ENCODE measurements at places on chromosomes 11 and 22.

DNA sequence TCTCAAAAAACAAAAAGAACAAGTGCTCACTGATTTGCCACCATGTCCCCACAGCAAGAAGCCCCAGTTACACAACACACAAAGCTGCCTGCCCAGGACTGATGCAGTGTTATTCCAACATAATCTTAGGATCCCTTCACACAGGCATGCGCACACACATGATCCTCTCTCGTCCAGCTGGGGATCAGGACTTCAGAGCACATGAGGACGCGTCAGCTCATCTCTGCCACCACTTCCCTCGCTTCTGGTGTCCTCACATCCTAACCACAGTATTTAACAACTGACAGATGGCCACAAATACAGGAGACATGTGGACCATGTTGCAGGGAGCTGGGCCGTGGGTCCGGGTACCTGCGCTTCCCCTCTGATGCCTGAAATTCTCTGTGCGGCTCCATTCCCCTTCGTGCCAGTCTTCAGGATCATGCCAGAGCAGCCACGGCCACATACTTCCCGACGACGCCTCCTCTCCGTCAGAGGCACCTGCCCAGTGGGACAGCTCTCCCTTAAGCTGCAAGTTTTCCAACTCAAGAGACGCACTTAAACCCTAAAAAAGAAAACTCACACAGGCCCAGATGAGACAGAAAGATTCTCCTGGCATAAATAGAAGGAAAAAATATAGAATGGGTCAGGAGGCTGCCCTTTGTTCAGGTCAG is 68.3 kb downstream of the PACSIN2 start:
- DNase-seq, result no peak

- no peak for DNase-seq
Observed at GRCh38 chr11:11482730-11483129, 129.7 kb upstream of the CSNK2A3 start.

GRCh38 chr22:42461511-42461910 is 29.3 kb upstream of the NFAM1 start:
- no peak for DNase-seq

- DNase-seq, result no peak
Observed at GRCh38 chr22:23718371-23719165, 27.8 kb downstream of the RGL4 start.

GRCh38 chr11:113591117-113591516 is 115.0 kb downstream of the TMPRSS5 start:
- no peak for DNase-seq

- DNase-seq, result no peak
Observed at GRCh38 chr11:3087373-3087772, 30.1 kb upstream of the CARS1 start.

DNA sequence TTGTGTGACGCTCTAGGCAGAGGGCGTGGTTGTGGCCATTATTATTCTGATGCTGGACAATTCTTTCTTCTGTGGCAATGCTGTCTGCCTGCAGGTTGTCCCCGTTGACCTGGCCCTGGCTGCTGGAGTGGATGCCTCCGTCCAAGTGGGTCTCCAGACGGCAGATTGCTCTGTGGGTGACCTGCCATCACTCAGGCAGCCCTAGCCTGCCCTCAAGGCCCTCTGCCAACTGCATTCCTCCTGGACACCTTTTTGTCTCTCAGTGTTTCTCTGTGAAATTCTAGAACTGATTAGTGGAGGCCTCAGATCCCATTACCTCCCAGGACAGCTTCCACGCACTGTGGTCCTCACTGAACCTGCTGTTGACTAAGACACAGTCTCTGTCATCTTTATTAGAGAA is 86.7 kb downstream of the TBC1D22A start:
- no peak for DNase-seq

- no peak for DNase-seq
Observed at GRCh38 chr11:30016588-30017363, at the start of gene KCNA4. TSS of gene KCNA4 (minus strand) at chr11:30017030. CDS start at chr11:30012678, 4,352 bp downstream.

DNA sequence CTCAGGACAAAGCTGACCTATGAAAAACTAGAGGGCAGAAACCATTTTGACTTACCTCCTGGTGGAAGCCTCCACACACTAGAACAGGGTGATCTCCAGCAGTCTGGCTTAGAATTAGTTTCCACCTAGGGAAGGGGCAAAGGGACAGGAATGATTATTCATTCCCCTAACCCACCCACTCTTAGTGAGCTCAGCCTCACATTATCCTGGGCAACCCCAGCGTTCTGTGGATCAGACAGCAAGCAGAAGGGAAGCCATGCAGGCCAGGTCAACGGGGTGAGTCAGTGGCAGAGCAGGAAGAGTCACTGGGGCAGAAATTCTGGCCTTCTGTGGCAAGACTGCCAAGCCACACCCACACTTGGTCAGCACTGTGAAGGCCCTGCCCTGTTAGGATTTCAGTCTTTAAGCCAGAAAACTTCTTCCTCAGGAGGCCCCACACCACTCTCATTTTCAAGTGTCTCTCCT is 10.5 kb downstream of the NUMA1 start:
- DNase-seq, result no peak

DNA sequence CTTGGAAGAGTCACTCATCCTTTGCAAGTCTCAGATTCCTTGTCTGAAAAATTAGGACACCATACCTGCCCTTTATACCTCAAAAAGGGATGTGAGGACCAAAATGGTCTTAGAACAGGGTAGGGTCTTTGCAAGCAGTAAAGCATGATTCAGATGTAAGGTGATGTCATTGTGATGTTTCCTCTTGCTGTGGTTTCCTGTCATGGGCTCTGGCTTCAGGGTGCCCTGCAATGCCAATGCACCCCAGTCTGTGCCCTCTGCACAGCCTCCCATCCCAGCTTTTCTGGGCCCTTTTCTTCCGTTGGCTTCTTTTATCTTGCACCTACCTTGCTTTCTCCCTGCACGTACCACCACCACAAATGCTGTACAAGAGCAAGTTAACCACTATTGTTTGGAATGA is 87.8 kb upstream of the NNMT start:
- DNase-seq, result no peak

DNA sequence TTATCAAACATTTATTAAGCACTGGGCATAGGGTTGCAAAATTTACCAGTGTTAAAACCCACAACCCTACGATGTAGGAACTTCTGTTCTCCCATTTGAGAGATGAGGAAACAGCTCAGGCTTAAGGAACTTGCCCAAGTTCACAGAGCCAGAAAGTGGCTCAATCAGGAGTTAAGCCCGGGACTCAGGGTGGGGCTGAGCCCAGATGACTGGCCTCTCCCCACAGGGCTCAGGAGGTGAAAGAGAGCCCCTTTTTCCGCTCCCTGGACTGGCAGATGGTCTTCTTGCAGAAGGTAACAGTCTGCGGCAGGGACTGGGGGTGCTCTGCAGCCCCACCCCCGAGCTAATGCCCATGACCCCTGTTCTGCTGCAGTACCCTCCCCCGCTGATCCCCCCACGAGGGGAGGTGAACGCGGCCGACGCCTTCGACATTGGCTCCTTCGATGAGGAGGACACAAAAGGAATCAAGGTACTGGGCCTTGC is 5.6 kb upstream of the ANKRD13D start:
- DNase-seq, result no peak

DNA sequence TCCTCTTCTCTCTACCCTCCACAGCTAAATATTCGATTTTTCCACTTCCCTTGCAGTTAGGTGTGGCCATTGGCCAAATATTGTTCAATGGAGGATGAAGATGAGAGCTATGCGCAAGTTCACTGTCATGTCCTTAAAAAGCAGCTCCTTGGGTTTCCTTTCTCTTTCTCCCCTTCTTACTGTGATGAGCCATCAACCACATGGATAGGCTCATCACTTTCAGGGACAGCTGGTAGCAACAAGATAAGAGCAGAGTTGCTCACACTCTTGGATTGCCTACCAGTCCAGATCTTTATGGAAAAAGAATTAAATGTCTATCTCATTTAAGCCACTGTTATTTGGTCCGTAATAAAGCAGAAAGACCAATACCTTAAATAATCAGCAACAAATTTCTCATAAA is 377.0 kb downstream of the DDX10 start:
- no peak for DNase-seq

- DNase-seq, result no peak
Observed at GRCh38 chr11:29005401-29005980, 897.3 kb downstream of the METTL15 start.

DNA sequence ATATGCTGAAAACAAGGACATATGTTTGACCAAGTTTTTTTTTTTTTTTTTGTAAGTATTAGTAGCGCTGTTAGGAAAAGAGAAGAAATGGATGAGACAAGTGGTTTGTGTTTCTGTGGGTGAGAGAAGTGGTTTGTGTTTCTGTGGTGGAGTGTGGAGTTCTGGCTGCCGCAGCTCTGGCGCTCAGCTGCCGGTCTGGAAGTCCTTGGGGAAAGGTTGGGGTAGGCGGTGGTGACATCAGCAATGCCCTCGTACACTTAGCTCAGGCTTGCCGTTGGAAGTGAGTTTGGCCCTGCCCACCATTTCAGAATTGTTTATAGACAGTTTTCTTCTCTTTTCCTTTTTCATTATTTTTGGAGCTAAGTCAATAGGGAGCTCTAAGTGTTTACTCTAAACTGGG is 116.6 kb downstream of the TBC1D22A start:
- DNase-seq, result no peak

DNA sequence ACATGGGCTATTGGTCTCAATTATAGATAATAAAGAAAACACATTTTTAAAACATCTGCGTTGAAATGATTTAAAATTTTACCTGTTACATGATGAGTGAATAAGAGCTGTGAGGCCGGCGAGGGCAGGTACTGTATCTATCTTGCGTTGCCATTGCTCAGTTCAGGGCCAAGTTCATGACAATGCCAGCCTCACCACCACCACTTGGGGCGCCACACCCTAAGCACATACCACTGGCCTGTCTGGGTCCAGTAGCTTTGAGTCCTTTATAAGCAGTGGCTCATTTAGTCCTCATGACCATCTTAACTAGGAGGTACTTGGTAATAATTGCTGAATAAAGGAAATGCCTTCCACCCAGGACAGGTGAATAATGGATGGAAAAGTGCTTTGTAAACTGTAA is 14.5 kb upstream of the MB start:
- no peak for DNase-seq

- no peak for DNase-seq
Observed at GRCh38 chr22:28949788-28950187, 66.4 kb downstream of the ZNRF3 start.

DNA sequence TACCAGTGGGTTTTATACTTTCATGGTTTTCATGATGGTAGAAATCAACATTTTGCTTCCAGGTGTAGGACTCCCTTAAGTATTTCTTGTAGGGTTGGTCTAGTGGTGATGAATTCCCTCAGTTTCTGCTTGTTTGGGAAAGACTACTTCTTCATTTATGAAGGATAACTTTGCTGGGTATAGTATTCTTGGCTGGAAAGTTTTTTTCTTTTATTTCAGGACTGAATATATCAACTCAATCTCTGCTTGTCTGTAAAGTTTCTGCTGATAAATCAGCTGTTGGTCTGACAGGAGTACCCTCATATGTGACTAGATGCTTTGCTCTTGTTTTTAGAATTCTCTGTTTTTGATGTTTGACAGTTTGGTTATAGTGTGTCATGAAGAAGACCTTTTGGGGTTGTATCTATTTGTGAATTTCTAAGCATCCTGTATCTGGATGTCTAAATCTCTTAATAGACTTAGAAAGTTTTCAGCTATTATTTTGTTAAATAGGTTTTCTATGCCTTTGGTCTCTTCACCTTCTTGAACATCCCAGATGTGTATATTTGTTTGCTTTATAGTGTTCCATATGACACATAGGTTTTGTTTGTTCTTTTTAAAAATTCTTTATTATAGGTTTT is 95.9 kb downstream of the ENTHD1 start:
- no peak for DNase-seq

DNA sequence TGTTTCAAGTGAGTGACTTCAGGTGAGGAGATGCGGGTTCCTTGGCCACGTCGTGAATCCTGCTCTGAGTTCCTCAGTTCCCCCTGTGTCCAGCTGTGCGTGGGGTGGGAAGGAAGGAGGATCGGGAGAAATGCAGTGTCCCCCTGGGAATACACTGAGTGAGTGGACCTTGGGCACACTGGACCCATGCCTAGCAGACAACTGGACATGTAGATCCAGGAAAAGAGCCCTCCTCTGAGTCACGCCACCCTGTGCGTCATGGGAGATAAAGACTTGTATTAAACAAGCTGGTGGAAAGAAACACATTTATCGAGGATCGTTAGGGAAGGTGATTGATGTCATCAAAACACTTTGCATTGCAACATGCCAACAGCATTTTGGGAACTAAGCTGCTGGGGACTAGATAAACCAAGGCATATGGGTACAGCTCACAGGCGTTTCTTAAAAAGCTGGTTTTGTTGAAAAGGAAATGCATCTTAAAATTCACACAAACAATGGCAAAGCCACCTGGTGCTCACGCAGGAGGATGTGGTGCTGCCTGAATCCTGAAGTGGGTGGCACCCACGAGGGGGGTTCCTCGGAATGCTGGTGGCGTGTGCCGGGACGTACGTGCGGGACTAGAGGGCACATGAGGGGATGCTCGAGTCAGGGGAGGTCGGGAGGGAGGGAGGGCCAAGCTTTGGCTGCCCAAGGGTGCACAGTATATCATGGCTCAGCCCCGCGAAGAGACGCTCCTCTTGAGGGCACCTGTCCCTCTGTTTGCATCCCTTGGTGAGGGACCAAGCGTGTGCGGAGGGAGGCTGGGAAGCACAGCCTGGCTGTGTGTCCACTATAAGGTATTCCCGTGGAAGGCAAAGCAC is 303.5 kb downstream of the TBC1D22A start:
- DNase-seq, result no peak

- no peak for DNase-seq
Observed at GRCh38 chr22:44879301-44879680, 126.9 kb downstream of the ARHGAP8 start.

- no peak for DNase-seq
Observed at GRCh38 chr11:30414806-30415205, 91.9 kb downstream of the ARL14EP start.

- DNase-seq, result no peak
Observed at GRCh38 chr11:2237457-2238238, 32.7 kb downstream of the ASCL2 start.

- no peak for DNase-seq
Observed at GRCh38 chr11:22169833-22170232, 23.1 kb upstream of the ANO5 start.

- no peak for DNase-seq
Observed at GRCh38 chr11:117127171-117127901, 16.8 kb upstream of the PAFAH1B2 start.

DNA sequence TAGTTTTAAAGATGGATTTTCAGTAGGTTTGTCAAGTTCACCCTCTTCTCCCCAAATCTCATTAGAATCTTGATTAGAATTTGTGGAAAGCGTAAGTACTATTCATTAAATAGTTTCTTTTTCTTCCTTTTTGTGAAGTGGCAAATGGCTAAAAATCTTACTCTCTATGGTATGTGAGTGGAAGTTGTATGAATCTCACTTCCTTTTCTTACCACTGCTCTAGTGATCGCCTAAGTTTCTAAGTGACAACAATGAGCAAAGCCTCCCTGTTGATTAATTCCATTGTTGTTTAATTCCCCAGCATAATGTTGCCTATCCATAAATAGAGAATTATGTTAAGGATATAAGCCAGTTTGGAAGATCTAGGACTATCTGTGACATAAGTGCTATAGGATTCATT is 82.7 kb downstream of the PGR start:
- DNase-seq, result no peak

DNA sequence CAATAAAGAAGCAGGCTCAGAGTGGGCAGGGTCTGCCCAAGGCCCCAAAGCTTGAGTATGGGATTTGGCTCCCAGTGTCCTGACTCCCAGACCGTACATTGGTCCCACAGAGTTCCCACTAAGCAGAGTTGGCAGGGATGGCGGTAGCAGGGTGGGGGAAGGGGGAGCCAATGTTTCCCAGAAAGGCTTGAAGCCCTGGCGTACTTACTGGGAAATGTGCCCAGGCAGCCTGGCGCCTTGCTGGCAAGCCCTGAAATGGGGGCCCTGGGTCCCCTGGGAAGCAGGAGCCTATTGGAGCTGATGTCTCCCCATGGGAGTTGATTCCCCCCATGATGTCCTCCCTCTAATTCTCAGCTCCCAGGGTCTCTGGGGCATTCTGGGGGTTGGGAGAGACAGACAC is 9.3 kb downstream of the ARHGEF17 start:
- DNase-seq, result no peak

Measured in activated CD8-positive, alpha-beta memory T cell treated with anti-CD3 and anti-CD28 coated beads for 4 hours (primary cell).